Hypothalamus (tissue), 51 donors: ENCODE measurements at places on chromosomes 6 and 20.

- DNase-seq = peak; percentile 44
These were observed 26.6 kb downstream of the RIN2 start for GRCh38 chr20:19784511-19785172.

GRCh38 chr6:11592294-11592906, 54.9 kb downstream of the TMEM170B start:
- DNase-seq = no peak

DNA sequence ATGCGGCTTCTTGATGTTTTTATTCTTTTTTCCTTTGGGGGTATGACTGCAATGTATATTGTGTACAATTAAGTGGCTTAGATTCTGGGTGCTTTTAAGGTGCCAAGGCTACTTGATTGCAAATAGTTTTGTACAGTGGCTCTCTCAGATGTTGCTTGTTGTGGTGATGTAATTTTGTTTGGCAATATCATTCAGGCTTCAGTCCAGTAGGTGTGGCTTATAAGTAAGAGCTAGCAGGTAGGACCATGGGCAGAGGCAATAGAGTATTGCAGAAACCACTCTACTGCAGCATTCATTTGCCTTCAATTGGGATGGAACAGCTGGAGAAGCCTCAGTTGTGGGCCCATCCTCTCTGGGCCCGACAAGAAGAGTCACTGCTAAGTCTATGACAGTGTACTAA, 407.9 kb upstream of the MAN1A1 start:
- no peak for DNase-seq

DNA sequence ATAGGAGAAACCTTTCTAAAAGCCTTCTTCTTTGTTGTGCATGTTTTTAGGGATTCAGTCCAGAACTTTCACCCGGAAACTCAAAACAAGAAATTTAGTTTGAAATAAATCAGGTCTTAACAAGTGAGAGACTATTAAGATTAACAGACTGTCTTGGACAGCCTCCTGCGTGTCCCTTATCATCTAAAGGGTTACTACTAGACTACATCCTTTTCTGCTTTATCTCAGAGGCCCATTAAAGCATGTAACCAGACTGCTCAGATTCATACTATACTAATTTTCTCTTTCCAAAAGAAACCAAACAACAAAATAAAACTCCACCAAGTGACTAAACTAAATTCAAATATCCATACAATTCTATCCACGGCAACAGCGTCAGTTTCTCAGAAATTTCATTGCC, 173.8 kb downstream of the GMPR start:
- DNase-seq = no peak

GRCh38 chr20:298776-299391, 1.5 kb downstream of the ZCCHC3 start:
- DNase-seq = no peak

GRCh38 chr20:57398231-57398821, 7.1 kb downstream of the RBM38 start:
- no peak for DNase-seq

DNA sequence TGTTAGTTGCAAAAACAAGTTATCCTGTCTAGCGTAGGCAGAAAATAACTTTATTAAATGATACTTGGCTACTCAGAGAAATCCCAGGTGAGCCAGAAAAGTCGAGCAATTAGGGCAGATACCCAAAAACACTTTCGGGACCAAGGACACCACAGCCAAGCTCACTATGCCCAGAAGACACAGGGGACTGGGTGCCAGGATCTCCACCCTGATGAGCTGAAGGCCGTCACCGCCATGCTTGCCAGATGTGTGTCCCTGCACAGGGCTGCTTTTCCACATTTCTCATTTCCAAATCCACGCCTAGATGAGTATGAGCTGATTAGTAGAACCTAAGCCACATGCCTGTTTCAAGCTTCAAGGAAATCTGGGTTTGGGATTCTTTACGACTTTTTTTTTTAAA, 214.0 kb upstream of the SMLR1 start:
- DNase-seq = no peak

- no peak for DNase-seq
These were observed 47.8 kb downstream of the ARHGAP40 start for GRCh38 chr20:38649275-38649891.

- DNase-seq = no peak
These were observed 4.9 kb upstream of the ADA start for GRCh38 chr20:44656448-44656847.

DNA sequence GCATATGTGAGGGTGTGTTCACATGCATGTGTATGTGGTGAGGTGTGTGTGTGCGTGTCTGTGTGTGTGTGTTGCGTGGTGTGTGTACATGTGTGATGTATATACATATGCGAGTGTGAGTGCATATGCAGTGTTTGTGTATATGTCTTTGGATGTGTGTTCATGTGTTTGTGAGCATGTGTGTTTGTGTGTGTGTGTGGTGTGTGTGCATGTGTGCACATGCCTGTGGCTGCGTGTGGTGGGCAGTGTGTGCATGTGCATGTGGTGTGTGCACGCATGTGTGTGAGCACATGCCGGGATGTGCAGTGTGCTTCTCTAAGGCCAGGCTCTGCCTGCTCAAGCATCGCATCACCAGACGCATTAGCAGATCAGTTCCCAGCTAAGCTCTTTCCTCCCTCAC, 5.7 kb downstream of the THBS2 start:
- no peak for DNase-seq

- DNase-seq = no peak
These were observed 28.3 kb upstream of the RIPOR2 start for GRCh38 chr6:24963887-24964570.

- DNase-seq = peak; percentile 66
These were observed at the start of gene ENPP1 for GRCh38 chr6:131807644-131808459. Gene ENPP1 (plus strand): TSS chr6:131808020. CDS start chr6:131808036, 16 bp downstream.

- DNase-seq = peak; percentile 38
These were observed 220.7 kb downstream of the UST start for GRCh38 chr6:148967541-148967956.

DNA sequence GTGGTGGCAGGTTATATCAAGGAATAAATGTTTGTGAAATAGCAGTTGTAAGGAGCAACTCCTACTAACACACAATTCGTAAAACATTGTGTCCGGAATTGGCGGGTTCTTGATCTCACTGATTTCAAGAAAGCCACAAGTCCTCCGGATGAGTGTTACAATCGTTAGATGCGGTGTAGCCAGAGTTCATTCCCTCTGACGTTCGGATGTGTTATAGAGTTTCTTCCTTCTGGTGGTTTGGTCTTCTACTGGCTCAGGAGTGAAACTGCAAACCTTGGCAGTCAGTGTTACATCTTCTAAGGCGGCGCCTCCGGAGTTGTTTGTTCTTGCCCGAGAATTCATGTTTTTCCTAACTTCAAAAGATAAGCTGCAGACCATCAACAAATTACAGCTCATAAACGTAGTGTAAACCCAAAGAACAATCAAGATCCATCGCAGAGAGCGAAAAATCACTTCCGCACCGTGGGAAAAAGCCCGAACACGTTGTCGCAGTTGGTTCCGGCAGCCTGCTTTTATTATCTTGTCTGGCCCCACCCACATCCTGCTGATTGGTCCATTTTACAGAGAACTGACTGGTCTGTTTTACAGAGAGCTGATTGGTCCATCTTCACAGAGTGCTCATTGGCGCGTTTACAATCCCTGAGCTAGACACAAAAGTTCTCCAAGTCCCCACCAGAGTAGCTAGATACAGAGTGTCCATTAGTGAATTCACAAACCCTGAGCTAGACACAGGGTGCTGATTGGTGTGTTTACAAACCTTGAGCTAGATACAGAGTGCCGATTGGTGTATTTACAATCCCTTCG, 58.2 kb downstream of the TRIM27 start:
- DNase-seq = peak; percentile 31

GRCh38 chr6:37477656-37478435, 21.8 kb downstream of the CCDC167 start:
- DNase-seq = peak; percentile 17

DNA sequence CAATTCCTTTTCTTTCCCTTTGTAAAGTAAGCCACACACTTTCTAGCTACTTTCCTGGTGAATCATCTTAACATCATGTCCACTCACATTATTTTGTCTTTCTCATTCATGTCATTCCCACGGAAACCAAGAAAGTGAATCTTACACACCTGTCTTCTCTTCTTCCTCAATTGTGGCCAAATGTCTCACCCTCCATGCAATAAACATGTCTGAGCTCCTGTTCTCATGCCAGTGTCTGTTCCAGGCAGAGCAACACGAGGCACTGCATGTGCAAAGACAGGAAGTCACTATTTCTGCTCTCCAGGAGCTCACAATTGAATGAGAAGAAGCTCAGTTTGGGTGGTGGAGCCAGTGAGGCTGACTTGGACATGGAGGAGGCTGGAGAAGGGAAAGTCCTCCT, 29.0 kb upstream of the TMEM244 start:
- DNase-seq = no peak

- DNase-seq = no peak
These were observed 55.5 kb downstream of the TTI1 start for GRCh38 chr20:37977786-37978185.

GRCh38 chr6:48733581-48733980, 622.6 kb upstream of the PTCHD4 start:
- DNase-seq = no peak

DNA sequence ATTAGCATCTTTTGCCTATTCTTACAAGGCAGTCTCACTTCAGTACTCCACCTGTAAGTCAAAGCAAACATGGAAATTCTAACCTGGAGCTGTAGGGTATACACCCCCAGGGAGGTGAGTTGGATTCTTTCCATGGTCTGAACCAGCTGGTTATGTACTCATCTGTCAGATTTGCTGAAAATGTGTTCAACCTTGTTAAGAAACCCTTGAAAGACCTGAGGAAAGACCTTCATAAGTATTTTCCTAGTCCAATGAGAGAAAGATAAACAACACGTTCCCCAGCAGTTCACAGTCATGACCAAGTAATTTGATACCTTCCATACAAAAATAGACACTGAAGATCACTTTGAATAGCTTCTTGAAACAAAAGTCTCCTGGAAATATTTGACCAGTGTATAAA, 42.5 kb downstream of the ID4 start:
- no peak for DNase-seq

- DNase-seq = no peak
These were observed 32.9 kb downstream of the GPX5 start for GRCh38 chr6:28558629-28559028.

- no peak for DNase-seq
These were observed 12.5 kb downstream of the GZF1 start for GRCh38 chr20:23374441-23374840.

GRCh38 chr20:24402188-24402587, 67.2 kb upstream of the SYNDIG1 start:
- DNase-seq = no peak

GRCh38 chr6:140817176-140817575, 1315.5 kb upstream of the GJE1 start:
- no peak for DNase-seq

DNA sequence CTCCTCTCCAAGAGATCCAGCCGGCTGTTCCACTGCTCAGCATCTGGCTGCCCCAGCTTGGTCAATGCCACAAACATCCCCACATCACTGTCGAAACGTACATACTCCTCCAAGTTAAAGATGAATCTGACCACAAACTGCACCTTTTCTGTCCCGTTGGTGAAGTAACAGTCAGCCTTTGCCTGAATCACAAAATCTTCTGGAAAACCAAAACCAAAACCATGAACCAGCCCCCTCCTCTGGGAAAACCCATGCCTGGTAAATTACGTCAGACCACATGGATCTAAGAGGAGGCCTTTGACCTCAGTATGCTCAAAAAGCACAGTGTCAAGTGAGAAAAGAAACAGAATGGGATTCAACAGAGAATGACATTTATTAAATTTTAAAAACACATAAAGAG, 1.7 kb downstream of the HLA-DOB start:
- no peak for DNase-seq

DNA sequence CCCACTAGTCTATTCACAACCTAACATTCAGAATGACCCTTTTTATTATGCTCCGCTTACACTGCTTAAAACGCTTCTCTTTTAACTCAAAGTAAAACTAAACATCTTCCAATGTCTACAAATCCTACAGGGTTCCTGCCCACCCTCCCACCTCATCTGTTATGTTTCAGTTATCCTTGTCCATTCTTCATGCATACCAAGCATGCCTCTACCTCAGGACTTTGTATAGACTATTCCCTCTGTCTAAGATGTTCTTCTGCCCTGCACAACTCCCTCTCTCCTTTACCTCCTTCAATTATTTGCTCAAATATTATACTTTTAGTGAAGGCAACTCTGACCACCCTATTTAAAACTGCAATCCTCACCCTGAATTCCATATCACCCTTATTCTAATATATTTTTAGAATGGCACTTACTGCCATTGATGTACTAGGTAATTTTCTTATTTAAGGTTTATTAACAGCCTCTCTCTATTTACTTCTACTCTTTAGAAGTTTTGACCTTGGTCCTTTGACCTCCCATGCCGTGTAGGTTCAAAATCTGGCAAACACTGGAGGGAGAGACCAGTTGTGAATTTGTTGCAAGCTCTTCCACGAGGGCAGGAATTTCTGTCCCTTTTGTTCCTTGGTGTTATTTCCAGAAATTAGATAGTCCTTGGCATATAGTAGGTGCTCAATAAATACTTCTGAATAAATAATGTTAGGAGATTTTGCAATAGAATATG, 111.8 kb downstream of the CHD6 start:
- no peak for DNase-seq

- no peak for DNase-seq
These were observed 658 bp downstream of the CUL7 start for GRCh38 chr6:43052842-43053544.

GRCh38 chr6:139423037-139423703, 48.7 kb upstream of the CITED2 start:
- no peak for DNase-seq

- DNase-seq = no peak
These were observed 1.3 kb downstream of the VEGFA start for GRCh38 chr6:43771210-43771857.

- no peak for DNase-seq
These were observed 67.4 kb downstream of the BTBD9 start for GRCh38 chr6:38572186-38572813.

GRCh38 chr6:28944412-28944865, 20.7 kb upstream of the TRIM27 start:
- DNase-seq = peak; percentile 16

DNA sequence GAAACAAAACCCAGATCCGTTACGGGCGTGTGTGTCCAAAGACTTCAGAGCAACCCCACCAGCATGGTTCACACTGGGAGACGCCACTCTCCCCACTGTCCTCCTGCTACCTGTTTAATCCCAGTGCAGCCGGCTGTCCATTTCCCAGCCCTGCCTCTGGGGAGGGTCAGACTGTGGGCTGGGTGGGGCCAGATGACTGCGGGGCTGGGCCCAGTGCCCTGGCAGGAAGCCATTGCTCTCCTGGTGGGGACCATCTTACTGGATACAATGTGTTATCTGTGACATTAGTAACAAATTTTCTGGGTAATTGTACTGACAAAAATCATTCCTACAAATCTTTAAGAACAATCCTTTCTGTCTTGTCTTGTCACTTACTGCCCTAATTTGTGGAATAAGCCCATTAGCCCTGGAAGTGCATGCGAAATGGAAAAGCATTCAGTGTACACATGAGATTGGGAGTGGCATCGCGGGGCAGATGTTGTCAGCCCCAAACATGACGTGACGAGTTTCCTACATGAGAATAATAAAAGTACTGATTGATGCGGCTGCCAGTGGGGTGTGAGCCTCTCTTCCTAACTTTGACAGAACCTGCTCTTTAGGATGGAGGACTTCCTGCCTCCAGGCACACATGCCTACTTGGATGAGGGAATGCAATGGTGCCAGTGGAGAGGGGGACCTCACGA, 37.9 kb upstream of the PCMTD2 start:
- DNase-seq = no peak

GRCh38 chr20:1537731-1538058, 19.8 kb downstream of the SIRPD start:
- DNase-seq = peak; percentile 16

GRCh38 chr6:87791029-87791428, 89.0 kb upstream of the AKIRIN2 start:
- no peak for DNase-seq
